H1 (cell line): ENCODE measurements at places on chromosomes 2 and 18. TPM values are rescaled to one million over a fixed set of nuclear protein-coding genes. Genes with fewer than 3 reads are reported as not detected.

CYRIA gene
- total RNA-seq, result 8.2 and 9.8 TPM in 2 replicates

HSBP1L1 gene
- total RNA-seq, result 0.69 and 1.0 TPM in 2 replicates

DLGAP1 gene
- total RNA-seq, result 15.1 and 16.9 TPM in 2 replicates

ZNF407 gene
- total RNA-seq, result 6.2 and 6.8 TPM in 2 replicates

AFF3 gene
- total RNA-seq, result 1.7 and 3.0 TPM in 2 replicates

HES6 gene
- 35.2 and 36.3 TPM in 2 replicates for total RNA-seq

FSIP2 gene
- 1.4 and 1.7 TPM in 2 replicates for total RNA-seq

C2orf81 gene
- total RNA-seq, result 3.3 and 3.8 TPM in 2 replicates

DNA sequence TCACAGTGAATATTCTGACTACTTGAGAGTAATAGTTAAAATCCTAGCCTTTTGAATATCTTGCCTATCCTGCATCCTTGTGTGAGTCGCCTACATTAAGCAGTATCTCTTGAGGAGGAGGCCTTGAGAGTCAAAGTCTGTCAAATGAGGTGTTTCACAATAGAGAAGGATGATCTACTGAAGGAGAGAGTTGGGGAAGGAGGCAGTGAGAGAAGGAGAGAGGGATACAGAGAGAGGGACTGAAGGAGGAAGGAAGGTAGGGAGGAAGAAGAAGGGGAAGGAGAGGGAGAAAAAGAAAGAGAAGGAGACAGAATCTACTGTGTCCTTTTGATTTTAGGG is 123.6 kb upstream of the CYP26B1 start:
- no peak overlapping the region for H3K27ac ChIP-seq
- no peak overlapping the region for H3K4me3 ChIP-seq
- H3K27me3 ChIP-seq, result no peaks in the 10 kb centered on the region

- H3K36me3 ChIP-seq, result no peaks in the 10 kb centered on the region
- no peak overlapping the region for H3K4me3 ChIP-seq
- no peak for DNase-seq
- H3K4me1 ChIP-seq, result no peaks in the 10 kb centered on the region; the same call in 1 of the 2 replicates
Measured at GRCh38 chr2:148540022-148540421, 104.5 kb upstream of the EPC2 start.

- peak overlapping the region; percentile 93 for H3K4me3 ChIP-seq
- peaks cover 55% of the 10 kb centered on the region for H3K27me3 ChIP-seq
- DNase-seq, result peak; percentile 69
- H3K36me3 ChIP-seq, result no peaks in the 10 kb centered on the region
- no peak overlapping the region for H3K27ac ChIP-seq
- H3K4me1 ChIP-seq, result peaks cover 18% of the 10 kb centered on the region
Measured at GRCh38 chr18:78978349-78979055, 1.1 kb upstream of the SALL3 start.

DNA sequence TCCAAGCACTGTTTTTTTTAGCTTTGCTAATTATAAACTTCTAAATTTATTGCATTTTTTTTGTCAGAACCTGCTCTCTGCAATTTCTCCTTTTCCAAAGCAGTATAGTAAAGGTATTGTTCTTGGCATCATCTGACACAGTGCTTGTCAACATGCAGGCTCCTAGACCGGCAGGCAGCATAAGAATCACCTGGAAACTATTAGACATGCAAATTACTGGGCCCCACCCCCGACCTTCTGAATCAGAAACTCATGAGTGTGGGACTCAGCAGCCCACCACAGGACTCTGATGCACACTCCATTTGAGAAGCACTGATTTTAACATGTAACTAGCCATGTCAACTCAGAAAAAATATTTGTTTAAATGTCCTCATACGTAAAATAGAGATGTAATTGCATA is 551.1 kb upstream of the CELF4 start:
- no peaks in the 10 kb centered on the region for H3K36me3 ChIP-seq
- H3K4me3 ChIP-seq, result no peak overlapping the region
- no peaks in the 10 kb centered on the region for H3K4me1 ChIP-seq

DNA sequence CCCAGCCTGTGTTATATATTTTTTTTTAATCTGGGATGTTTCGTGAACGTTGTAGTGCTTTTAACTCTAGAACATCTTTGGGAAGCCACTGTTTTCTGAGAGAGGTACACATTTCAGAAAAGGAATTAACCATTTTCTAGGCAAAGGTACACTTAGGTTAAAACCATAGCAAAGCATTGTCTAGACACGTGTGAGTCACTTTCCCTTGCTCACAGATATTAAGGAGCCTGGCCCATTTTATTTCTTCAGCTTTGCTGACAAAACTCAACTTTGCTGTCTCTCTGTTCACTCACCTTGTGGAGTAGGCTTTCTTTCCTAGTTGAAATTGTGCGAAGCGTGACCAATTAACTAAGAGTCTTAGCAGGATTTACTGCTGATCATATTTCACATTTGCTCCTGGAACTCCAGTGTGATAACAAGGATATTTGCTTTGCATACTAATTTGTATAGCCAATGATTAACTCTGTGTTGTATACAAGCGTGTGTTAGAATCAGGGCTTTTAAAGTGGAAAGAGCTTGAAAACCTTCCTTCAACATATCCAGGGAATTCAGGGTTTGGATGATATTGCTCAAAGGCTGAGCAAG is 215.0 kb upstream of the AGAP1 start:
- H3K27me3 ChIP-seq, result no peaks in the 10 kb centered on the region
- H3K4me1 ChIP-seq, result no peaks in the 10 kb centered on the region
- no peak overlapping the region for H3K27ac ChIP-seq
- H3K4me3 ChIP-seq, result no peak overlapping the region

DNA sequence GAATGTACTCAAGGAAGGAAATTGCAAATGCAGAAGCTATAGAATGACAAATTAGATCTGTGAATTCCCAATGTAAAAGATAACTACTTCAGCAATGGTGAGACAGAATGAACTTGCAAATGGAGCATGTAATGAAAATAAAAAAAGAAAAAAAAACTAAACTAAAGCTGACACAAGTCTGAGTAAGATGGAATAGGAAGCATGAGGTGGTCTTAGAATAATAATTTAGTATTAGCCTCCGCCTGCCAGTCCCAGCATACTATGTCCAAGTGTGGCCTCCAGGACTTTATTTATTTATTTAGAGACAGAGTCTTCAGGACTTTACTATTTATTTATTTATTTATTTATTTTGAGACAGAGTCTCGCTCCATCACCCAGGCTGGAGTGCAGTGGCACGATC is 37.4 kb upstream of the SLC39A10 start:
- no peaks in the 10 kb centered on the region for H3K4me1 ChIP-seq
- no peak overlapping the region for H3K27ac ChIP-seq
- DNase-seq, result no peak
- H3K27me3 ChIP-seq, result no peaks in the 10 kb centered on the region

DNA sequence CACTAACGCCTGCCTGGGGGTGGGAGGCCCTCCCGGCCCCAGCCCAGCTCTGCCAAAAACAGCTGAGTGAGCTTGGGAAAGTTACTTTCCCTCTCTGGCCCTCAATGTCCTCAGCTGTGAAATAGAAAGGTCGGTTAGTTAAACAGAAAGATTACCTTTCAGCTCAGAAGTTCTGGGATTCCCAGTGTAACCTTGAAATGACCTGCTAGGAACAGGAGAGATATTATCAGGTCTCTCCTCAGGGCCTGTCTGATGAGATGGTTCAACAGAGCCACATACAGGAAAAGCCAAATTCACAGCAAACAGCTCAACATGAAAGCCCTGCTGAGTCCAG is 68.8 kb downstream of the LBH start:
- DNase-seq, result no peak
- H3K27me3 ChIP-seq, result peaks cover 7% of the 10 kb centered on the region; the same call in 1 of the 2 replicates
- no peak overlapping the region for H3K4me3 ChIP-seq
- H3K36me3 ChIP-seq, result no peaks in the 10 kb centered on the region

DNA sequence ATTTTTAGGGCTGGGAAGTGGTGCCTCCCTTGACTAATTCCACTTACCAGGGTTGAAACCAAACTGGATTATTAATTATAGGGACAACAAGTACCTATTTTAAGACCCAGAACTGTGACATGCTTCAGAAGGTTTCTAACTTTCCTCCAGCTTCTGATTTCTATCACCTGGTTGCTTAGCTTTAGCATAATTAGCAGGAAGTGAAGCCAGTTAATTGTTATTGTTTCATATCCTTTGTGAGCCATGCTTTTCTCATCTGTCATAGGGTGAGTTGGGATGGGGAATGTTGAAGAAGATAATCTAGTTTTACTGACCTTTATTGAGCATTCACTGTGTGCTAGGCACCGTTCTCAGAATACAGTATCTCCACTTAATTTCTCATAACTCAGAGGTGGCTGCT is 3.2 kb downstream of the YPEL5 start:
- no peaks in the 10 kb centered on the region; the same call in 1 of the 2 replicates for H3K36me3 ChIP-seq
- H3K27me3 ChIP-seq, result no peaks in the 10 kb centered on the region; the same call in 1 of the 2 replicates
- H3K4me3 ChIP-seq, result no peak overlapping the region
- peaks cover 13% of the 10 kb centered on the region for H3K4me1 ChIP-seq

- no peak overlapping the region for H3K4me3 ChIP-seq
- no peak for DNase-seq
- no peaks in the 10 kb centered on the region for H3K27me3 ChIP-seq
- no peak overlapping the region for H3K27ac ChIP-seq
Measured at GRCh38 chr2:63735263-63735662, 106.4 kb upstream of the UGP2 start.

DNA sequence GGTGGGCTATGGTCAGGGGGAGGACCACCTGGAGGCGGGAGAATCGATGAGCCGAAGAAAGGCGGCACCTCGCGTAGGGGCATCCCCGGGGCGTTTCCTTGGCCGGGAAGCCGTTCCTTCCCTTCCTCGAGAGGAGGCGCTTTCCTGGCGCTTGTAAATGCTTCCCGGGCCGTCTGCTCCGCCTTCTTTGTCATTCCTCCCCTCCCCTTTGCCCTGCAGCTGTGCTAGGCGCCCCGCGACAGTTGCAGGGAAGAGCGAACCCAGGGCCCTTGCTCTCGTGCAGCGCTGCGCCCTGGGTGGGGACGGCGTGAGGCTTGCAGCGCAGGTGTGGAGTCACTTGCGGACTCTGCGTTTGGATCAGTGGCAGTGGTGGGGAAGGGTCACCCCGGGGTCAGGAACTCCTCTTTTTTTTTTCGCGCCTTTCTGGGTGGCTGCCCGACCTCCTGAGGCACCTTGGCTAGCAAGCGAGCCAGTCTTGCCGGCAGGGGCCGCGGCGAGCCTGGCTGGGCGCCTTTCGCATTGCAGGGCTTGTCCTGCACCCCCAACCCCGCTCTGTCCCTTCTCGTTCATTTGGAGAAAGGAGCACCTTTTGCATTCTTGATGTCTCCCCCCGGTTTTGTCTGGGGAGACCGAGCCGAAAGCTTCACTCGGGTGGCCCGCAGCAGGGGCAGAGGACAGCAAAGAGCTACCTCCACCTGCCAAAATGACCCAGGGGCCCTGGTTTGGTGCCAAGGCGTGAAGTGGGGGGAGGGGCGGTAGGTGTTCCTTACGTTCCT is 858 bp downstream of the KCNS3 start:
- peaks cover 2% of the 10 kb centered on the region for H3K4me1 ChIP-seq
- DNase-seq, result peak; percentile 83
- H3K27me3 ChIP-seq, result peaks cover 21% of the 10 kb centered on the region
- no peaks in the 10 kb centered on the region for H3K36me3 ChIP-seq
